ENCODE measurements at places on chromosomes 4 and X.

GRCh38 chrX:150226223-150226965 lies 136.7 kb upstream of the MAMLD1 start:
- no peak for DNase-seq

GRCh38 chr4:181166742-181167399 lies 1076.3 kb upstream of the TENM3 start:
- no peak for DNase-seq

DNA sequence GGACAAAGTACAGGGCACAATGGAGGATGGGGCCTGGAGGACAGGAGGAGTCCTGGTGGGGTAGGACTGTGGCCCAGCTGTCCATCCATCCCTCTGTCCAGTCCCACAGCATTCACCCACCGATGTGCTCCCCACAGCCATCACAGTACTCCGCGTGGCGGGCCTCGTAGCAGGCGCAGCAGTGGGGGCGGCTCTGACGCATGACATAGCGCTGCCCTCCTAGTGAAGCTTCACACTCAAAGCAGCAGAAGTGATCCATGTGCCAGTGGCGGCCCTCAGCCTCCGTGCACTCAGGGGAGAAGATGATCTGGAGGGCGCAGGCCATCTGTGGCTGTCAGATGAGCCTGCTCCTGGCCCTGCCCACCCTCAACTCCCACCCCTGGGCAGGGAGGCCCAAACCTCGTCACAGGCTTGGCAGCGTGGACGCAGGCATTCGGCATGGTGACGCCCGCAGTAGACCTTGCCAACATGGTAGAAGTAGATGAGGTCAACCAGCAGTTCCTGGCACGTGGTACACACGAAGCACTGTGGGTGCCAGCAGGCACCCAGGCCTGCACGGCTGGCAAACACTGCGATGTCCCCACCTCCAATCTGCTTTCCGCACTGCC lies 6.3 kb downstream of the PLP2 start:
- DNase-seq: no peak

- DNase-seq: no peak
These were observed 35.3 kb downstream of the ATXN3L start for GRCh38 chrX:13284570-13284969.

DNA sequence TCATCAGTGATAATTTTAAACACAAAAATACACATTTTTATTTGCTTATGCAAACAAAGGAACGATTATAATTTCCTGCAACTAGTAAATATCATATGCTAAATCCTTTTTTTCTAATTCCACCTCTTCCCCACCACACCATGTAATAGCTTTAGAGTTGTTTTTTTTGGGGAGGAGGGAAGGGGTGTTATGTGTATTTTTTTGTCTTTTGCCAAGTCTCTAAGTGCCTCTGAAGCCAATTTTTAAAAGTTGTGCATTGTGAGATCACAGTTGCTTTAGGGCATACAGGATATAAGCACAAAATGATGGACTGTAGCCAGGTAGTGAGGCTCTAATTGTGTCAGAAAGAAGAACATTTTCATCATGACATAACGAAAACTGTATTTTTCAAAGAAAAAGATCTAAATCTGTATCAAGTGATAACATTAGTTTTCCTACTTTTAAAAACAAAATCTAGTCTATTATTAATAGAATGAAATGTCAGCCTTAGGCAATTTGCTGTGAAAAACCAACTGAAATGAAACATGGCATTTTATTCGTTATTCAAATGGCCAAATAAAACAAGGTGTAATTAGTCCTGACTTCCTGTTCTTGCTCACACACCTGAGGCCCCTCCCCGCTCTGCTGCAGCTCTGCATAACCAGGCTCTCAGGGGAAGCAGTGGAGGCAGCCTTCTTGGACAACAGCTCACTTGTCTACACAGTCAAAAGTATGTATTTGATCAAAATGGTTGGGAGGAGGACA lies 157.4 kb downstream of the PALLD start:
- DNase-seq: no peak

- DNase-seq: peak; percentile 71
These were observed 98.8 kb upstream of the CLNK start for GRCh38 chr4:10783351-10783750.

DNA sequence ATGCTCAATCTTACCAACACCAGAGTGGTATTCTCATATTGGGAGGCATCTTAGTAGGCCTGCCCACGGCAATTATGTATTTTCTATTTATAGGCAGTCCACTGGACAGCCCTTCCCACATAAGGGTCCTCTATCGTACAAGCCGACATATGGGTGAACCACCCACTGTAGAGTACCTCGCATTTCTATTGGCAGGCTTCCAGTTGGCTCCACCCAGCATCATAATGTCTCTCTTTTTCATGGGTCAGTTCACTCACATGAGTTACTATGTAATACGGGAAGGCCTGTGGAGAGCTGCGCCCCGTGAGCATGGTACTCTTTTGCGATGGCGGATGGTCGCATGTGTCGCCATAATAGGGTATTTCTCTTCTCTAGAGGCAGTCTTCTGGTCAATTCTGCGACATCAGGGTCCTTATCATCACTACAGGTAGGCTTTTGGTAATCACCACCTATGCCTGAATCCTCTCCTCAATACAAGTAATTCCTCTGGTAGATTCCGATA lies 29.4 kb upstream of the FOXR2 start:
- DNase-seq: no peak

DNA sequence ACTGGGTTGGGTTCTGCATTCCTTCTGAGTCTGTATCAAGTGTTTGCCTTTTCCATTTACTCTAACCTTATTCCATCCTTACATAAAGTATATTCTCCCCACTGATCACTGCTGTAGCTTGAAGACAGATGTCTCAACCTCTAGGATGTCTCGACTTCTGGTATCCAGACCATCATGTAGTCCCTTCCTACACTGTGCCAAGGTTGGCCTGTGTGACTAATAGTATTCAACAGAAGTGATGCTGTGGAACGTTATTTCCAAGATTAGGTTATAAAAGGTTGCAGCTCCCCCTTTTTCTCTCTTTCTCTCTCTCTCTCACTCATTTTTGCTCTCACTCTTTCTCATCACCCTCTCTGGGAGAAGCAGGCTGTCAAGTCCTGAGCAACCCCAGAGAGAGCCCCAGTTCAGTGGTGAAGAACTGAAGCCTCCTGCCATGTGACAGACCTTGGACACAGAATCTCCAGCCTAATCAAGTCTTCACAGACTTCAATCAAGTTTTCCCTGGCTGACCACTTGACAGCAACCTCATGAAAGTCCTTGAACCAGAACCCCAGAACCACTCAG lies 75.4 kb downstream of the PRDM5 start:
- no peak for DNase-seq

- peak; percentile 0 for DNase-seq
These were observed 280.5 kb downstream of the TLL1 start for GRCh38 chr4:166153548-166153947.

GRCh38 chr4:139732991-139733570 lies 67.5 kb downstream of the MGST2 start:
- DNase-seq: no peak

DNA sequence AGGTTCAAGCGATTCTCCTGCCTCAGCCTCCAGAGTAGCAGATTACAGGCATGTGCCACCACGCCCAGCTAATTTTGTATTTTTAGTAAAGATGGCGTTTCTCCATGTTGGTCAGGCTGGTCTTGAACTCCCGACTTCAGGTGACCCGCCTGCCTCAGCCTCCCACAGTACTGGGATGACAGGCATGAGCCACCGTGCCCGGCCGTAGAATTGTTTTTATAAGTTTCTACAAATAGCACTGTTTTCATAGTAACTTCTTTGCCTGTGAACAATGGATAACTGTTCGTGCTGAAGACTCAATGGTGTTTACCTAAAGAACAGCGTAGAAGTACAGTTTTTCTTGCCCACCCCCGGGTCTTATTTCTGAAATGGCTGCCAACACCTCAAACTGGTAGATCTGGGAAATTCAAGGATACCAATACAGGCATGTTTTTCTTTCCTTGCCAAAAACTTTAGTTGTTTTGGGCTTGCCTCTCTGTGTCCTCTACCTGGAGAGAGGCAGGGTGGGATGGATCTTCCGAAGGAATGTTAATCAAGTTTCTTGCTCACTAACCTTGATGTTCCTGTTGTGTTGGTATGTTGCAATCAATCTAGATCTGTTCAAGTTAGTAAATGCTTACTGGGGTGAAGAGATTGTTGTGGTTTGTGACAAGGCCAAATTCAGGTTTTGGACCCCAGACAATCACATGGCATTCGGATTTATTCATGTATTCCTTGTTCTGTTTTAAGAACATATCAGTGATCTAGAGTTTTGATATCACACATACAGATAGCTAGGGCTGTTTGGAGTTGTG lies 2.8 kb upstream of the RUFY3 start:
- DNase-seq: no peak

Data from brain microvascular endothelial cell (primary cell).